ENCODE measurements at places on chromosomes 2 and 18.

DNA sequence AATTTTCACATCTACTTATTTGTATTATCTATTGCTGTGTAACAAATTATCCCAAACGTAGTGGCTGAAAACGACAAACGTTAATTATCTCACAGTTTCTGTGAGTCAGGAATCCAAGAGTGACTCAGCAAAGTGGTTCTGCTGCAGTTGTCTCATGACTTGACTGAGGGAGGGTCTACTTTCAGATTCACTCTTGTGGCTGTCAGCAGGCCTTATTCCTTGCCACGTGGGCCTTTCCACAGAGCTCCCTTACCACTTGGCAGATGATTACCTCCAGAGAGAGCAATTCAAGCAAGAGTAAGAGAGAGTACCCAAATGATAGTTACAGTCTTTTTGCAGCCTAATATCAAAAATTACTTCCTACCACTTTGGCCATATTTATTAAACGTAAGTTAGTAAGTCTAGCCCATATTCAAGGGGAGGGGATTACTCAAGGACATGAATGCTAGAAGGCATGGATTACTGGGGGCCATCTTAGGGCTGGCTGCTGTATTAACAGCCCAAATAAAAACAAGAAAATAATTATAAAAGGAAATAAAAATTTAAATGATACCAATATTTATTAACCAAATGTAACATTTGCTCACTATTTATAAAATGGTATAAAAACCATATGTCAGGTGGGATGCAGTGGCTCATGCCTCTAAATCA, 48.7 kb upstream of the NBEAL1 start:
- no peak for DNase-seq

DNA sequence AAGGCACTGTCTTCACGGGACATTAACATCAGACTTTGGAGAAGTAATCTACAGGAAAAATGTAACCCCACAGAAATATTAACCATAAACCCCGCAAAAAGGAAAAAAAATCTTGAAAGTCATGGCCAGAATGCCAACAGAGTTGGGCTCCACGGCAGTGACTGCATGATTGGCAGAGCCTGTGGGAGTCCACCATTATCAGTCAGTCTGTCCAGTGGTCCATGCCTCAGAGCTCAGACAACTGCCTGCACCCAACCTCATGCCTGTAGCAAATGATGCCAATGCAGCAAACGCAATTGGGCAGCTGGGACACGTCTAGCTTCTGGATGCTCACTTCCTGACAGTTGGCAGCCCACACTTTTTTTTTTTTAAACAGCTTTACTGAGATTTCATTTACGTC, 5.1 kb upstream of the PPIG start:
- no peak for DNase-seq

GRCh38 chr2:218853766-218854165, 5.8 kb upstream of the WNT6 start:
- DNase-seq = no peak

GRCh38 chr2:196952936-196953335, 26.4 kb upstream of the PGAP1 start:
- DNase-seq = no peak

DNA sequence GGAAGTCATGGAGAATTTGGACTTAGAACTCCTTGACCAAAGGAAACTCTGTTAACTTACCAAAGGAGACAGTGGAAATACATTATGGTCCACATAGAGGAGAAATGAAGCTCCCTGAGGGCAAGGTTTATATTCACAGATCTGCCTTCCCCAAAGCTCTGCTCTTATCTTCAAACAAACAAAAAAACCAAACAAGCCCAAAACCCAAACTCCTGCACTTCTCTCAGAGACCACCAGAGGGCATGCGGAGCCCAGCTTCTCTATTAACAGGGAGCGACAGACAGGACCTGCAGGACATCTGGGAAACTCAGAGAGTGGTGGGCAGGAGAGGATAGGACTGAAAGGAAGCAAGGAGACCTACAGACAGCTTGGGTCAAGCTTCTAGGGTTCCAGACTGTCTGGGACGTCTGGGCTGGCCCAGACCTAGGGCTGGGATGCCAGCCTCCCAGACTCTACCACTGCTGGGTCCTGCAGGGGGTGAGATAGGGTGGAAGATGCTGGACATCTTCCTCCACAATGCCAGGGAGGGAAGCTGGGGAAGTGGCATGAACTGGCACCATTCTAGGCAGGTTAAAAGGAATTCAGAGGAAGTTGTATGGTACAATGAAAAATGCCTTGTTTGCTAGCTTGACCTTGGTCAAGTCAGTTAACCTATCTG, 4.0 kb upstream of the WNT10A start:
- DNase-seq = peak; percentile 61

- no peak for DNase-seq
Measured at GRCh38 chr18:45015788-45016128, 335.1 kb downstream of the SETBP1 start.

DNA sequence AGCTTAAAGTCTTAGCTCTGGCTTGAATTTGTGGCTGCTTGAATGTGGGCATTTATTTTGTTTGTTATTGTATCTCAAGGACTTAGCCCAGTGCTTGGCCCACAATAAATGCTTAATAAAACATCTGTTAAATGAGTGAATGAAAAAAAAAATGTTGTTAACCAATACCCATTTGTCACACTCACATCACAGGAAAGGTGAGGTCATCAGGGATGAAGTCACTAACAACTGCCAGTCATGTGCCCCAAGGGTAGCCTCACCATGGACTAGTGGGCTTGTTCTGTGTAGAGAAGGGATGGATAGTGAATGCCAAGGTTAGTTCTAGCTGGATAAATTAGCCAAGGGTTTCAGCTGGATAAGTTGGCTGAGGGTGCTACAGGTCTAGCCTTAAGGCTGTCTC, 3.0 kb downstream of the NRBP1 start:
- DNase-seq = peak; percentile 30

DNA sequence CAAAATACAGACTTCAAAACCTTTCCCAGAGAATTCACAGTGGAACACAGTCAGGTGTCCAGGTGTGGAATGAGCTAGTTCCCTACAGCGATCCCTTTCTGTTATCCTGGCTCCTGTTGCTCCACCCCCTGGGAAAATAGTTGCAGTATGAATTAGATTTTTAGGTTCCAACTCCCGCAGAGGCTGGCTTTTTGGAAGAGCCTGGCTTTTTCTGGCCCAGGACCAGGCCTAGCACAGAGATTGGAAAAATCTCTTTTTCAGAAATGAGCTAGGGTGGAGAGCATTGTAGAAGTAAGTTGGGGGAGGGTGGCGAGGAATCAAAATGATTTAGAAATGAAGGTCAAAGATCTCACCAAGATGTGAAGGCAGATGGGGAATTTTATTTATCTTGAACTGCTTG, 27.1 kb downstream of the COL5A2 start:
- DNase-seq = no peak

- DNase-seq = no peak
Measured at GRCh38 chr18:23966909-23967308, 47.6 kb upstream of the TTC39C start.

DNA sequence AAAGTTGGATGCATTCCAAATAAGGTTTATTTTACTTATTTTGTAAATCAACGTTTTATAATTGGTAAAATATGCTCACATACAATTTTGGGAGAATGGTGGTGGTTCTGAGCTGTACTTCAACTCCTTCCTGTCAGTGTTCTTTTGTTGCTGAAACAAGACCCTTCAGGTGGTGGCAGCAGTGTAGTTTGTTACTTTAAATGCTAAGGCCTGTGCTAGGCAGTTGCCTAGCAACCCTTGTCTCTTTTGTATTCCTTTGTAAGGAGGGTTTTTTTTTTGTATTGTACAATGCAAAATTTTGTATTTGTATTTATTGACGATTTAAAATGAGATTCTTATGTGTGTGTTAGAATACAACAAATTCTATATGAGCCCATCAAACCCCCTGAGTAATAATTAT, 166.0 kb upstream of the FAM98A start:
- DNase-seq = no peak

GRCh38 chr2:155218945-155219344, 520.5 kb downstream of the KCNJ3 start:
- DNase-seq = no peak

GRCh38 chr2:73494031-73494430, 108.4 kb downstream of the ALMS1 start:
- no peak for DNase-seq

DNA sequence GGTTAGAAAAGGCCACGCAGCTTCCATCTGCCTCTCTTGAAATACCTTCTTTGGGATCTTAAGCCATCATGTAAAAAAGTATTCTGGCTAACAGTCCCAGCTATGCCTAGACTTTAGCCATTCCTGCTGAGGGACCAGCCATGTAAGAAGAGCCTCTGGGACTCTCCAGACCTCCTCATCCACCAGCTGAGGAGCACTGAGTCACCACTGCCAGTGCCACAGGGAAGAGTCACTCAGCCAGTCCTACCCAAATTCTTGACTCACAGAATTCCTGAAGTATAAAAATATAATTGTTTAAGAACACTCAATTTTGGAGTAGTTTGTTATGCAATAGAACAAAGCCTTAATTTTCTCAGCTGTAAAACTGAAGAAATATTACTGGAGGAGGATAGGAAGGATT, 436.7 kb downstream of the ZEB2 start:
- DNase-seq = no peak

DNA sequence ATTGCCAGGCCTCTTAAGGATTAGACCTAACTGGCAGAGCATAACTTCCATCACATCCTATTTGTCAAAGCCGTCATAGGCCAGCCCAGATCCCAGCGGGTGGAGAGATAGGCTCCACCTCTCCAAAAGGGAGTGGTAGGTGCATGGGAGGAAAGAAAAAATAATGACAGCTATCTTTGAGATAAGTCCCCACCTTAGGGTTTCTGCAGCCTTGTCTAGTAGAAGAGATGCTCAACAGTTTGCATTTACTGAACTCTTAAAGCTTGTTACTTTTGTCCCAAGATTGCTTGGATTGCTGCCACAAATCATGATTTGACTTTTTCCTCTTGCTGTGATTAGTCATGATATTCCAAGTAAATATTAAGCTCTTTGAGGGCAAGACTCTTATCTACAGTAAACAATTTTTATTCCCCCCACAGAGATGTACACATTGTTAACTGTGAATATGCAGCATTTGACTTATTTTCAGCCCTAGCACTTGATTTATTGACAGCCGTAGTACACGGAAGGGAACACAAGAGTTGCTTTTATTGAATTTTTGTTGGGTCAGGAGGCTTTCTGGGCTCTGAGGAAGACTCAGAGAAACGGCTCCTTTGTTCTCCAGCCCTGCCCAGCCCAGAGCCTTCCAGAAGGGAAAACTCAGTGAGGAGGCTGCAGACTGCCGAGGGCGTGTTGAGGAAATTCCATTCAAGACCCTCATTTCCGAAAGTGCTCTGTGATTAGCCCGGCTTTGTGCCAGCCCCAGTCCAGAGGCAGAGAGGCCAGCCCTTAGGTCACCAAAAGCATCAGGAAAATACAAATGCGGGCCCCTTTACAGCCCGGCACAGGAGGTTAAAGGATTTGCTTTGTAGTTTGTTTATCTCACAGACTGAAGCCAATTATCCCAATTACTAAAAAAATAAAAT, 75.5 kb upstream of the ZNF532 start:
- no peak for DNase-seq
